T-helper 2 cell (primary cell): ENCODE measurements at places on chromosomes 3 and 15.
A peak's percentile ranks its signal among the peaks of the same experiment; 100 is the strongest.

GRCh38 chr15:72685925-72686794 is at the start of the genes BBS4 and HIGD2B:
TSS of gene BBS4 (plus strand) at chr15:72686207. CDS start at chr15:72686228, 21 bp downstream.
TSS of gene HIGD2B (minus strand) at chr15:72686182. CDS start at chr15:72676374, 9,808 bp downstream.
- peak; percentile 61 for DNase-seq

DNA sequence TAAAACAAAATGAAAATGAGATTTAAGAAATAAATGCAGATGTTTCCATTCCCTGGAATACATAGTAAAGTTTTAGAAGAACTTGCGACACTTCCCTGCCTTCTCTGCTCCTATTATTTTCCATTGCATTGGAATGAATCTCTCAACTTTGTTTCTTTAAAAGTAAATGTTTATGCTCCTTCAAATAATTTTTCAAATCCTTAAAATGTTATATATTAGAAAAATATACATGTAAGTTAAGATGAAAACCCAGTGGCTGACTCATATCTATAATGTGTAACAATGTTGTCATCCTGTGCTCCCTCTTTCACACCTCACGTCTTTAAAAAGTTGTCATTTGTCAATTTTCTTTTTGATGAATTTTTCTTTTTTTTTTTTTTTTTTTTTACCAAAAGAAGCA is 3.6 kb downstream of the RBMS3 start:
- no peak for DNase-seq

DNA sequence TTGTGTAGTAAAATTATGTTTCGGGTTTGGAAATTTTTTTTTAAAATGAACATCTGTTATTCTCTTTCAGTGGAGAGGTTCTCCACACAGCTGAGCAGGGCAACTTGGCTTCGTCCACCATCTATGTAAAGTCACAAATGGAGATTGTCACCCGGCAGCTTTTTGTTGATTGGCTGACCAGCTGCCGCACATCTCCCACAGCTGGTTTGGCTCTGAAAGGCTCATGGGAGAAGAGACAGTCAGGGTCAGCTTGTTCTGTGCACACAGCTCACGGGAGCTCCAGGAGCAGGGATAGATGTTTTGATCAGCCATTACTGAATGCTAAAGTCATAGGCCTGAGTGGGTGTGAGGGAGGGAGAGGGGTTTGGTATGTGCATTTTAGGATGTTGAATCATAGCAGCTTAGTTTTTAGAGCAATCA is 12.9 kb upstream of the CCDC80 start:
- no peak for DNase-seq

- no peak for DNase-seq
These were observed 142.8 kb downstream of the TGFBR2 start for GRCh38 chr3:30749230-30749629.

GRCh38 chr3:153171256-153171655 is 9.2 kb downstream of the RAP2B start:
- no peak for DNase-seq

DNA sequence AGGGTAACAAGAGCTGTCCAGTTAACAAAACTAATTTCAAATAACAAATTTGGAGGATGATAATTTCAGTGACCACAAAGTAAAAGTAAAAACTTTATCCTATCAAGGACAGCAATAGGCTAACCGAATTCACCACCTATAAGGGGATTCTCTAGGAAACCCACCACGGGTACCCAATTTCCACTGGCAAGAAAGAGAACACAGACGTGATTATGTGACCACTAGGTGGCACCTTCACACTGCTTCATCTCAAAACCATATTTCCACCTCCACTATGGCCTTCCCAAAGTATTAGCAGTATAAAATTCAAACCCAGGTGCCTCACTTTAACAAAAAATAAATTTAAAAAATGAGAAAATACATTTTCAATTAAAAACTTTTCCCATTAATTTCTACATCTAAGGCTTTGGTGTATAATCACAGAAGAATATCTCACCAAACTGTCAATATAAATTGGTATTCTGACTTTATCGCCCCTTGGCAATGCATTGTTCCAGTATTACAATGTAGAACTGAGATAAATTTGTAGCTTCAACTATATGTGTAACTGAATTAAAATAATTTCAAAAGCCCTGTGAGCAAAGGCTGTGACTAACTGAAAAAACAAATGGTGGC is 96.5 kb downstream of the FSIP1 start:
- peak; percentile 59 for DNase-seq

GRCh38 chr15:71296315-71296679 is 181.0 kb downstream of the THSD4 start:
- DNase-seq = no peak

DNA sequence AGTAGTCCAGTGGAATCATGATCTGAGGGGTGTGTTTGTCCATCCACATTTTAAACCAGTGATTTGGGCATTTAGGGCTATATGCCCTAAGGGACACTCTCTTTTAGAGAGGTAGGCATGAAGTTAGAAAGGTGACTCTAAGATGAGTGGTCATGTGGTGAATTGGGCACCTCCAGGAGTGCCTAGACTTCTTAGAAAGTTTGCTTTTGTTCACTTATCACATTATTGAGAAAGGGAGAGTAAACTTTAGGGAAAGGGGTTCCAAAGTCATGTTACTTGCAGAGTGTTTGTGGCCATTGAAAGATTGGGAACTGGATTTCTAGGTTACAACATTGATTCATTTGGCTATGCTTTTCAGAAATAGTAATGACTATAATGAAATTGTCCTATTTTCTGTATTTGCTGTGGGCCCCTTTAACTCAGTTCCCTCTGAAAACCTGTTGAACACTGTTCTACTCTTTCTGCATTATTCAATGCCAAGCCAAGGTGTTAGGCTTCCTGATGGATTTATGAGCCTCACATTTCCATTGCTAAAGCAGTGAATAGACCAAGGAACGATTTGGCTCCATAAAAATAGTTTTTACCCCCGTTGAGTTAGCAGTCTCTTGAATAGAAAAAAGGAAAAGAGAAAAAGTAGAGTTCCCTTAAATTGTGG is 169.3 kb downstream of the PTPRG start:
- DNase-seq = no peak

- DNase-seq = no peak
These were observed 10.9 kb upstream of the BCL2A1 start for GRCh38 chr15:79981831-79982455.

GRCh38 chr15:92880796-92881195 is 19.3 kb upstream of the CHD2 start:
- DNase-seq = no peak

DNA sequence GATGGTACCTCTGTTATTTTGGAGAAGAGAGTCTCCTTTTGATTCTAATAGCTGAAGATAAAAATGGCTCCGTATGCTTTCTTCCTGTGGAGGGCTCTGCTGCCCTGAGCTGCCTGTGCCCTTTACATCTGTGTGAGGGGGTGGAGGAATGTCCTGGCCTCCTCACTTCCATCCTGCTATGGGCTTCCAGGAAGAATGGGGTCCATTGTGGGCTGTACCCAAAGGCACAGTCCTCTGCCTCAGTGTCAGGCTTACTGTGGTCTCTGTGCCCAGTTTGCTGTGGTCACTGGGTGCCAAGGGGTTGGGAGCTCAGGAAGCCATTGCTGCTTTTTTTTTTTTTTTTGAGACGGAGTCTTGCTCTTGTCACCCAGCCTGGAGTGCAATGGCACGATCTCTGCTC is 14.4 kb downstream of the DAG1 start:
- DNase-seq = no peak

DNA sequence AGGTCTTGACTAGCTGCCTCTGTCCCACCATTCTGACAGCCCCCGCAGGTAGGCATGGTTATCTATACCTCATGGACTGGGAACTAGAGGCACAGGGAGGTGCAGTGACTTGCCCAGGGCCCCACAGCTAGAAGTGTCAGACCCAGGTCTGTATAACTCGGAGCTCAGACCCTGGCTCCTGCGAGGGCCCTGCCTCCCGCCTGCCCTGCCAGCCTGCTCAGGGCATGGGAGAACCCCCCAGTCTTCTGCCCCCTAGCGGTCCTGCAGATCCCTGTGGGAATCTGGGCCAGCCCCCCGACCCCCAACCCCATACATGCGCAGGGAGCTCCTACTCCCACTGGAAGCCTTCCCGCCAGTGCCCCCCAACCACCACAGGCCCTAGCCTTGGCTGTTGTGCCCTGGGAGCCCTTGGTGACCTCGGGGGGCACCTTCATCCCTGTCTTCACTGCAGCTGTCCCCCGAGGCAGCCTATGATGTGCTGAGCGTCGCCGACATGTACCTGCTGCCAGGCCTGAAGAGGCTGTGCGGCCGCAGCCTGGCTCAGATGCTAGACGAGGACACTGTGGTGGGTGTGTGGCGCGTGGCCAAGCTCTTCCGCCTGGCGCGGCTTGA is 6.9 kb downstream of the ABTB1 start:
- DNase-seq = no peak

GRCh38 chr15:88938802-88939485 is 25.8 kb upstream of the MFGE8 start:
- no peak for DNase-seq

DNA sequence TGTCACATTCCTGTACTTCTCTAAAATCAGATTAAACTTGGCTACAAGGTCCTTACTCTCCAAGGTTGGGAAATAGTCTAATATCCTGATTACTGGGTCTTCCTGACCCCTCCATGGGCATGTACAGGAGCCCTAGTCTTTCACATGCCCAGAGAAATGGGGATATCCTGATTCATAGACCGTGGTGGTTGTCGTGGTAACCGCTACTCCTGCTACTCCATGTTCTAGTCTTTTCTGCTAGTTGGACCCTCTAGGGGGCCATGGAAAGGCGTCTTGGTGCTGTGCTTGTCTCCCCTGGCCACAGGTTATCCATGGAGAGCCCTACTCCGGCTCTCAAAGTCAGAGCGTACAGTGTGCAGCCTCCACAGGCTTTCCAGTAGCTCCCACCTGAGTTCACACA is 13.1 kb upstream of the ZBTB38 start:
- DNase-seq = no peak

GRCh38 chr3:114428044-114428595 is 134.3 kb downstream of the TIGIT start:
- no peak for DNase-seq

DNA sequence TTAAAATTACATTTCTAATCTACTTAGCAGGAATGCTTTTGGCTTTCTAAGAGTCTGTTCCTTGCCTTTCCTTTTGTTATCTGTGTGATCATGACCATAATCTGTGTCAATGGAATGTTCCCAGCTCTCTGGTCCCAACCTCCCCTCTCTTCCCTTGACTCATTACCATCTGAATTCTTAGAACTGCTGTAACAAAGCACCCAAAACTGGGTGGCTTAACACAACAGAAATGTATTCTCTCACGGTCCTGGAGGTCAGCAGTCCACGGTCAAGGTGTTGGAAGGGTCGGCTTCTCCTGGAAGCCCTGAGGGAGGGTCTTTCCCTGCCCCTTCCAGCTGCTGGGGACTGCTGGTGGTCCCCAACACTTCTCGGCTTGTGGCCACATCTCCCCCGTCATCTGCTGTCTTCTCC is 81.1 kb downstream of the LRRK1 start:
- no peak for DNase-seq

- no peak for DNase-seq
These were observed 1.2 kb upstream of the C3orf70 start for GRCh38 chr3:185153861-185154629.

GRCh38 chr15:78133801-78134200 is 2.6 kb upstream of the CIB2 start:
- no peak for DNase-seq

DNA sequence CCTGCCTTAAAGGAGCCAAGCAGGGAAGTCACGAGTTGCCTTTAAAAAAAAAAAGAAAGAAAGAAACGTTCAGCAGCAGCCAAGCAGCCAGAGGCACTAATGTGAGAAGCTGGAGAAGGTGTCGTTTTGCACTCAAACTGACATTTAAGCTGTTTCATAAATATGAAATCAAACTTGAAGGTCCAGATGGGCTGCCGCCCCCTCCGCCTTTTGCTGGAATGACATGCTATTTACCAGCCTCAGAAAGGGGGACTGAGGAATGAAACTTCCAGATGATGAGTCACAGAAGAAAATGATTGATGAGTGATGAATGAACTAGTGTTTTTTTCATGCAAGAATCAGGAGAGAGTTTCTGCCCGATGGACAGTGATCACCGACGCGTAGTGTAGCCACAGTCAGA is 396.8 kb downstream of the IGSF11 start:
- DNase-seq = no peak

GRCh38 chr3:149593418-149594160 is 64.2 kb downstream of the WWTR1 start:
- DNase-seq = no peak

GRCh38 chr15:60932051-60932915 is 296.8 kb downstream of the RORA start:
- DNase-seq = peak; percentile 70

DNA sequence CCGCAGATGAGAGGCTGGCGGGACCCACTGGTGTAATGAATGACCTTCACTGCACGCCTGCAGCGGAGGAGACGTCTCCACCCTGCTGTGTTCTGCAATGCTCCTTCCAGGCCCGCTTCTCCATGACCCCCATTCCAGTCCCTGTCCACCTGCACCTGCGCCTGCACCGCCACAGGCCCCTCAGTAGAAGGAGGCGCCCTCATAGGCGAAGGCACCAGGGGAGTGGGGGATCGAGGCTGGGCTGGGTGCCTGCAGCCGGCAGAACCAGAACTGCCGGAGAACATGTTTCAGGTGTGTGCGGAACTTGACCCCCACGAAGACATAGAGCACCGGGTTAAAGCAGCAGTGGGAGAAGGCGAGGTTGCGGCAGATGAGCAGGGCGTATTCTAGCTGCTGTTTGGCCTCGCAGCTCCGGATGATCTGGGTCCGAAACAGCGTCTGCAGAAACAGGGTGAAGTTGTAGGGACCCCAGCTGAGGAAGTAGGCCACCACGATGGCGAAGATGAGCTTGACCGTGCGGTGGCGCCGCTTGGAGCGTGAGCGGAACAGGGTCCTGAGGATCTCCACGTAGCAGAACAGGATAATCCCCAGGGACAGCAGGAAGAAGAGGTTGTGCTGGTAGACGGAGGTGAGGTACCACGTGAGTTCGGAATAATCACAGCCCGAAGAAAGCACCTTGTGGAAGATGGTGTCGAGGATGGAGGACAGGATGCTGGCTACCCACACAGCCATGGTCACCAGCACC is 6.3 kb downstream of the XCR1 start:
- no peak for DNase-seq

DNA sequence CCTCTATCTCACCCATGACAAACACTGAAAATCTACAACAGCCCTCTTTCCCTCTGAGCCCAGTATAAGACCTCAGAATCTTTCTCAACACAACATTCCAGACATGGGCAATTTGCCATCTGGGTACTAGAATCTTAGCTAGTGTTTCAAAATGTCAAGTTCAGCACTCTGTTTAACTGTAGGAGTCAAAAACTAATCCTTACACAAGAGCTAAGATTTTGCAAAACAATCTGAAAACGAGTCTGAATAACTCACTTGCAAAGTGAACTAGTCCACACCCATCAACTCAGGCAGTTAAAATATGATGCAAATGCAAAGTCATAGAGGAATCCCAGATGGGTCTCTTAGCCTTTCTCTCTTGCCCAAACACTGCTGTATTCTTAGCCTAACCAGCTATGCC is 67.8 kb downstream of the GPR176 start:
- DNase-seq = no peak

- DNase-seq = peak; percentile 81
These were observed at the start of gene TASOR for GRCh38 chr3:56683122-56683817. TSS of gene TASOR (minus strand) at chr3:56683265. CDS start at chr3:56683006, 259 bp downstream.
